NCI-H1092 treated with DMSO at 0.1 percent for 48 hours (cell line): ENCODE measurements at places on chromosomes 7 and 10.

- DNase-seq, result no peak
Measured at GRCh38 chr7:134710854-134711624, 64.4 kb downstream of the BPGM start.

DNA sequence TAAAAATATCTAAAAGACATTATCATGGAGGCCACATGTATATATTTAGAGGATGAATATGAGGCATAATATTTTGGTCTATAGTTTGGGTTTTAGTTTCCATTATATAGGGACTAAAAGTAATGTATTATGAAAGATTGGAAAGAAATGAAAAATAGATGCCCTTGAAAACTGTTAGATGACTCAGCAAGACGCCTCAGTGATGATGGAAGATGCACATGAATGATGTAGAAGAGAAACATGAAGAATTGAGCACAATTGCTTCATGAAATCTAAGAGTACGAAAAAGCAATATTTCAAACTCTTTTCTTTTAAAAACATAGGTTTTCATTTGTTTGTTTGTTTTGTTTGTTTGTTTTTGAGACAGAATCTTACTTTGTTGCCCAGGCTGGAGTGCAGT, 89.8 kb downstream of the ARL4A start:
- DNase-seq, result no peak

GRCh38 chr10:95907456-95908253, at the start of gene CC2D2B:
TSS of gene CC2D2B (plus strand) at chr10:95907975. CDS start at chr10:95911324, 3,349 bp downstream.
- peak; percentile 77 for DNase-seq

DNA sequence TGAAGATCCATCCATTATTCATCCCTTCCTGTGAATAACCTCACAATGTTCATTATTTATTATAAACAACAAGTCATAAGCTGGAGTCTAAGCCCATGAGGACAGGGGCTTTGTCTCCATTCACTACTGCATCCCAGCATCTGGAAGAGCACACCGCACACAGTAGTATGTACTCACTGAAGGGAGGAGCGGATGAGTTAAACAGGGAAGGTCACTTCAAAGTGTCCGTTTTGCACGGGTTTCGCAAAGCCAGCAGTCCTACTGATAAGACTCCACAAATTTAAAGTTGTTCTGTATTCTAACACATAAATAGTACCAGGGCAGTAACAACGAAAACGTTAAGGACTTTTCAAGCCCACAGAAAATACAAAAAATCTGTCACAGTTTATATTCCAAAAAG, 167.9 kb downstream of the PARD3 start:
- no peak for DNase-seq

GRCh38 chr10:124530816-124531215, 69.2 kb downstream of the LHPP start:
- no peak for DNase-seq

- DNase-seq, result no peak
Measured at GRCh38 chr7:66335318-66335717, 130.2 kb downstream of the TPST1 start.

- DNase-seq, result no peak
Measured at GRCh38 chr7:32516551-32517100, 21.3 kb downstream of the AVL9 start.

- no peak for DNase-seq
Measured at GRCh38 chr10:95303535-95303934, 12.7 kb upstream of the PDLIM1 start.

- no peak for DNase-seq
Measured at GRCh38 chr7:111499027-111499426, 63.3 kb downstream of the IMMP2L start.

DNA sequence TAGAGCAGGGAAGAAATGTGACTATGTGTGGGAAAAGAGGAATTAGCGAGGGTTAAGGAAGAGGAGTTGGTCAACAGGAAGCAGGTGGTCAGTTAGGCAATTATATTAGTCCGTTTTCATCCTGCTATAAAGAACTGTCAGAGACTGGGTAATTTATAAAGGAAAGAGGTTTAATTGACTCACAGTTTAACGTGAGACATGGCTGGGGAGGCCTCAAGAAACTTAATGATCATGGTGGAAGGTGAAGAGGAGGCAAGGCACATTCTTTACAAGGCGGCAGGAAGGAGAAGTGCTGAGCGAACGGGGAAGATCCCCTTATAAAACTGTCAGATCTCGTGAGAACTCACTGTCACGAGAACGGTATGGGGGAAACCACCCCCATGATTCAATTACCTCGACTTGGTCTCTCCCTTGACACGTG, 35.0 kb downstream of the RAMP3 start:
- DNase-seq, result no peak

DNA sequence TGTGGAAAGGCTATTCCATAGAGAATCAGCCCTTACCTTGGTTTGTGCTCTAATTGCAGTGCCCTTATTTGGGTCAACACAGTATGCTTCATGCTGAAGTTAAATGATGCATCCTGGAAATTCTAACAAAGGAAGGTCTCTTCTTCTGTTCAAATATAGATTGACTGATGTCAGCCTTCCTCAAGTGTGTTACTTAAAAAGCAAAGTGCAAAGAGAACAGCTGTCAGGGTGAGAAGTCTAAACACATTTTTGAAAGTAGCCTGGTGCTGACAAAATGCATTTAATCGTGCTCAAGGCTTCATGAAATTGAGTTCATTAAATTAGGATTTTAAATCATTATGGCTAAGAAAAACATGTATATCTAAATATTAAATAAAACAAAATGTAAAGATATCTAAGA, 19.5 kb downstream of the AGR2 start:
- peak; percentile 16 for DNase-seq

DNA sequence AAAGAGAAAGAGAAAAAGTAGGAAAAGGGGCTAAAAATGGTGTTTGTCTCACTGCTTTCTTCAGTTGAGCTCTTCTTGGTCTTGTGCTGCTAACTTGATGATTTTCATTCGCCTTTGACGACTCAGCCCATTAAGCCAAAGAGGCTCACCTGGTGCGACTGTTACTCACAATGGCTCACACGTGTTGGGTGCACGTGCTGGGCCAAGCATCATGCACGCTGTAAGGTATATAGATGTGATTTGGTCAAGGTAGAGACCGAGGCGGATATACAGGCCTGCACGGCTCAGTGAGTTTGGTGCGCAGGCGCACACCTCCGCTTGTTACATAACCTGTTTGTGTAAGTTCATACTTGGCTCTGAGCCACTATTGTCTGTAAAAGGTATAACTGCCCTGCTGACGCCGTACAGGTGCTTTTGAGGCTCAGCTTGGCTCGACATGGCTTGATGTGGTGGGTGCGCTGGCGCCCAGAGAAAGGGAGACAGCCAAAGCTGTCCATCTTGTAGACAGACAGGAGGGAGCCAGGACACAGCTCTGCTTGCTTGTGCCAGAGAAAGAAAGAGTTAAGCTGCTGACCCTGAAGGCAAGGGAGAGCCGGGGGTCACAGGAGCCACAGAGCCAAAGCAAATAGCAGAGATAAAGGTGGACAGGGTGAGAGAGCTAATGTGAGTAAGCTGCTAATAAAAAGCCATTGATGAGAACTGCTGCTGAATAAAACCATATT, 33.6 kb downstream of the ANKRD16 start:
- DNase-seq, result no peak

DNA sequence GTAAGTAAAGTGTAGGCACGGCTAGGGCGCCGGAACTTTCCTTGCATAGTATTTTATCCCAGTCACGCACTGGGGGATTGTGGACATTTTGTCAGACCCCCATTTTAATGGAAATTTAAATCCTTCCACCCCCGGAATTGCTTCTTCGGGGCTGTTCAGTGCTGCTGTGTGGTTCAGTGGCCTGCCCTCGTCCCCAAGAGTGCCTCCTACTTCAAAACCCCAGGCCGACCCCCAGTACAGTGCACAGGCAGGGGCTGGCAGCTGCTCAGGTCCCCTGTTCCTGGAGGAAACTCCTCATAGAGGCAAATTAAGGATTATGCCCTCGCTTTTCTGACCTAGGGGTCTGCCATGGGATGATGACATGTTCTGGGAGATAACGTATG, 94.5 kb downstream of the PTPRE start:
- no peak for DNase-seq

- no peak for DNase-seq
Measured at GRCh38 chr7:91796122-91796521, 84.4 kb downstream of the MTERF1 start.
